ENCODE measurements at places on chromosomes 11 and 22. TPM values are rescaled to one million over a fixed set of nuclear protein-coding genes. Genes with fewer than 3 reads are reported as not detected.

GRCh38 chr11:100684101-100685065, 2.7 kb upstream of the ARHGAP42 start:
- H3K36me3 ChIP-seq: no peaks in the 10 kb centered on the region
- H3K27me3 ChIP-seq: no peaks in the 10 kb centered on the region
- H3K27ac ChIP-seq: no peak overlapping the region
- DNase-seq: no peak
- H3K4me1 ChIP-seq: peaks cover 65% of the 10 kb centered on the region

DNA sequence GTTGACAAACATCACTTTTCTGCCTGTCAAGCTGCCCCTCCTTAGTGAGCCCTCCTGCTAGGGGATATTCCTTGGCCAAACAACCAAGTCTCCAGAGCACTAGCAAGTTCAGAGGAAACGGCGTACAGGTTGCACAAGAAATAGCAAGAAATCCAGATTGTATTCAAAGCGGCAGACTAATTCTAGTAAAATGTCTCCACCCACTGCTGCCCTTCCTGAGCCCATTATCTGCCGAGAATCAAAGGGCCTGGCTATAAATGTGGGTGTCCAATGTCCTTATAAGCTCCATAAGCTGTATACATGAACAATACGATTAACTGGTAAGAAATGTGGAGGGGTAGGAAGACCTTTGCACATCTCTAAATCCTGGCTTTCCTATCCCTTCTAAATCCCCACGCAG, 44.0 kb upstream of the AKIP1 start:
- H3K36me3 ChIP-seq: no peaks in the 10 kb centered on the region
- peaks cover 12% of the 10 kb centered on the region for H3K27me3 ChIP-seq
- no peak overlapping the region for H3K4me3 ChIP-seq
- H3K27ac ChIP-seq: peak overlapping the region; percentile 27
- H3K4me1 ChIP-seq: peaks cover 16% of the 10 kb centered on the region
- DNase-seq: no peak

DNA sequence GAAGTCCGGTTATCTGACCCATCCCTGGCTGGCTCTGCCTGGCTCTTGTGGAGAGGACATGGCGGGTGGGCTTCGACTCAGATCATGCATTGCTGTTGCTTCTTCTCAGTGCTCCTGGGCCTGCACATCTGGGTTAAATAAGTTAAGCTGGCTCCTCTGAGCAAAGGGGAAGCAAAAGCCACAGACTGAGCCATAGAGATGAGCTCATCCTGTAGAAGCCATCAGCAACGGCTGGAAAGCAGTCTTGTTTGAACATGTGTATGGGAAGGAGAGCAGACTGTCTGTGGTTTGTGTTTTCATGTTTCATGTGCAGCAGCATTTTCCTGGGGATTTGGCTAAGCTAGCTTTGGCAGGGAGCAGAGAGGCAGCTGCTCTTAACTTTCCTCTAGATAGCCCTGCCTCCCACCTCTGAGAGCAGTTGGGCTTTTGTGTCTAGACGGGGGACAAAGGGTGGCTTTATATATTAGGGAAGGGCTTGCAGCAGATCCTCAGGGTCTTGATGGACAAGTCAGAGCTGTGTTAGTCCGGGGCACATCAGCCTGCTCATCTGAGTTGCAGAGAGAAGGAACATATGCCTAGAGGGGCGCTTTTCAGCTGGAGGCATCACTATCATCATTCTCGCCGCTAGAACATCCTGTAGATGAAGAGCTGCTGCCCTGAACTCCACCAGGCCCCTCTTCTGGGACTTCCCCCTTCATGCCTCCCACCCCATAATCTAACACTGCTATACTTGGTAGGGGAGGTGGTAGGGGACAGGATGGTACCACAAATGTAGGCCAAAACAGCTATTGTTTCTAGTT, 14.9 kb downstream of the DCPS start:
- DNase-seq: peak; percentile 89
- peak overlapping the region; percentile 77 for H3K27ac ChIP-seq
- H3K4me3 ChIP-seq: peak overlapping the region; percentile 11
- H3K4me1 ChIP-seq: peaks cover 22% of the 10 kb centered on the region
- no peaks in the 10 kb centered on the region for H3K36me3 ChIP-seq
- no peaks in the 10 kb centered on the region for H3K27me3 ChIP-seq

Gene GGTLC3
- not detected for total RNA-seq

Gene SEZ6L
- total RNA-seq: not detected

All from stomach (tissue), 19 donors.